ENCODE measurements at places on chromosomes 4 and X.
A peak's percentile ranks its signal among the peaks of the same experiment; 100 is the strongest.

DNA sequence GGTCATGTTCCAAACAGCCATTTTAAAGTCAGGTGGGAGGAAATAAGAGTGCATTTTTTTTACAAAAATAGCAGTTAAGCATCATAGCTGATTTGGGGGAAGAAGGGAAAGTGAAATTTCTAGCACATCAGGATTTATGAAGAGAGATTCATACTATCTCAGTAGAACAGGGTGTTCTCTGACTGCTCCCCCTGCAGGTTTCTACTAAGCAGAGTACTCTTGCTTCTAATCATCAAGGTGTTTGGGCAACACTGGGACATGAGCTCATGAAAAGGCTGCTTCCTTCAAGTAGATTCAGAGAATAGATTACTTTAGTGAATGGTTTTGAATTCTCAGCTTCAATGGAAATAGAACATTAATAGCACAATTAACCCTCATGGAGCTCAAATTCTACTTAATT, 591.4 kb upstream of the PCDH10 start:
- DNase-seq: no peak

DNA sequence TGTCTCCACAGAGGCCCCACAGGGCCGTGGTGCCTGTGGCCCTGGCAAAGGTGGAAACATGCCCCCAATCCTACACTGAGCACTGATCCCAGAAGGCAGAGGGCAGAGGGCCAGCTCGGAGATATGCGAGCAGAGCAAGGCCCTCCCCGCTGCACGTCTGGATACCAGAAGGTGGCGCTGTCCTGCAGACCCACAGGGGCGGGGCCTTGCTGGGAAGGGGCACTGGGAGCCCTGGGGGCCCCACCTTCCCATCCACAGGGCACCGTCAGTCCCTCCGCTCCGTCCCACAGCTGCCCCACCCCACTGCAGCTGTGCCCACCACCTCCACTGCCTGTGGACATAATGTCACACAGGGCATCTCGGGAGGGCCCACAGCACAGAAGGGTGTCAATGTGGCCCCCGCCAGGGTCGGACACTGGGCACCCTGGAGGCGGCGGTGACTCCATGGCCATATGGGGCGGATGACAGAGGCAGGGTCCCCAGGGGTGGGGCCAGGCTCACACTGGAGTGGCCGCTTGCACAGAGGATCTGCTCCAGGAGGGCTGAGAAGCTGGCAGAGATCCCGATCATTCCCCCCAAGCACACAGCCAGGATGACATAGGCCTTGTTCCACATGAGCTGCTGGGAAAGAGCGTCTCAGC, 4.8 kb downstream of the SLC49A3 start:
- DNase-seq: peak; percentile 12

GRCh38 chrX:42123369-42123768, 200.0 kb upstream of the CASK start:
- DNase-seq: no peak

DNA sequence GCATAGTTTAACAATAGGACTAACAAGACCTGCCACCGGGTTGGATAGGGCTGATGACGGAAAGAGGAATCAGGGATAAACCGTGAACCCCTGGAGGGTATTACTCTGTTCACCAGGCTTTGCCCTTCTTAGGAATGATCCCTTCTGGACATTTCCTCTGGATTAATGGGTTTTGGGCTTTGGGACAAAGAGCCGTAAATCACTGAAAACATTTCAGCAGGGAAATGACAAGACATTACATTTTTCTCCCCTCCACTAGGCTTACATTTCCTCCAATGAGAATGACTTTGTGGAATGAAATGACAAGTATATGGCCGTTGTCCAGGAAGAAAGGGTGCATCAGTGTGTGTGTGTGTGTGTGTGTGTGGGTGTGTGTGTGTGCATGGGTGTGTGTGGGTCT, 25.9 kb upstream of the RBPJ start:
- no peak for DNase-seq

- no peak for DNase-seq
Measured at GRCh38 chrX:113539599-113540356, 699.1 kb upstream of the AMOT start.

DNA sequence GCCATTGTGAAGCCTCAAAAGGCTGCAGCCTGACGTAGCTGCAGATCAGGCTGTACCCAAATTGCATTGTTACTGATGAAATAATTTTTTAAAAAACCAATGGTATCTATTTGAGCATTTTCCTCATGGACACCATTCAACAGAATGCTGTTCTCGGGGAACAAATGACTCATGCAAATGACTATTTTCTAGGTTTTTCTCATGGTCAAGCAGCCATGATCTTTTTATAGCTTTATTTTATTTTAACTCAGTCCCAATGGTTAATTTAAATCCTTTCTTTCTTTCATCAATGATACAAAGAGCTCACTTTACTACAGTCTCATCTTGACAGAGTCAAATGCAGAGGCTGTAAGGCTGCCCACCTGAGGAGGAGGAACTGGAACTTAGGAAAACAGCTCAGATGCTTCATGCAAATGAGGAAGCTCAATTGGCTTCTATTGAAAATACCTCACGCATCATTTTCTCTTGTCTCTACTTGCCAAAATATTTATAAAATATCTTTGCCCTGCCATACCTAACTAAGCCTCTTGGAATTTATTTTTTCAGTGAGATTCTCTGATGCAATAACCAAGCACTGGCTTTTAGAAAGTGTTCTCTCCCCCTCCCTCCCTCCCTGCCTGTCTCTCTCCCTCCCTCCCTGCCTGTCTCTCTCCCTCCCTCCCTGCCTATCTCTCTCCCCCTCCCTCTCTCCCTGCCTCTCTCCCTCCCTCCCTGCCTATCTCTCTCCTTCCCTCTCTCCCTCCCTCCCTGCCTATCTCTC, 81.0 kb downstream of the SORBS2 start:
- DNase-seq: no peak

DNA sequence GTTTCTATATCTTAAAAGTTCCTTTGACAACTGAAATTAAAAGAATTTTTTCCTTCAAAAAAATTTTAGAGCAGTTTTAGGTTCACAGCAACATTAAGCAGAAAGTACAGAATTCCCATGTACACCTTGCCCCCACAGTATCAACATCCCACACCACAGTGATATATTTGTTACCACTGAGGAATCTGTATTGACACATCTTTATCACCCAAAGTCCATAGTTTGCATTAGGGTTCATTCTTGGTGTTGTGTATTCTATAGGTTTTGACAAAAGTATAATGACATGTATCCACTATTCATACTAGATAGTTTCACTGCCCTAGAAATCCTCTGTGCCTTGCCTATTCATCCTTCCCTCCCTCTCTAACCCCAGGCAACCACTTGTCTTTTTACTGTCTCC, 43.7 kb downstream of the FNIP2 start:
- no peak for DNase-seq

DNA sequence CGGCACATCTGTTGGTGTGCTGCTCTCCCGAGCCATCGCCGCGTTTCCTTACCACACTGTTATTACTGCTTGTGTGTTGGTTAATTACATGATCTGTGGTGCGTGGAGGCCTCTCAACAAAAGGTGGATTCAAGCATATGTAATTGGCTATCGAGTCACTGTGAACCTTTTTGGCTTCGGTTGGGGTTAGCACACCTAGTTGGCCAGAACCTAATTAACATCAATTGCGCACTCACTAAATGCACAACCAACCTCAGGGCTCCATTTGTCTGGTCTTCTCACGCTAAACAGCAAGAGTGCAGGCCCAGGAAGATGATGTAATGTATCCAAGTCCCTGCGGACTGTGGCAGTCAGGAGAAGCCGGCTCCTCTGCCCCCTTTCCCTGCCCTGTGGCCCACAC, 17.4 kb downstream of the ENPP6 start:
- DNase-seq: no peak

GRCh38 chr4:3823496-3824341, 57.5 kb downstream of the ADRA2C start:
- DNase-seq: no peak

DNA sequence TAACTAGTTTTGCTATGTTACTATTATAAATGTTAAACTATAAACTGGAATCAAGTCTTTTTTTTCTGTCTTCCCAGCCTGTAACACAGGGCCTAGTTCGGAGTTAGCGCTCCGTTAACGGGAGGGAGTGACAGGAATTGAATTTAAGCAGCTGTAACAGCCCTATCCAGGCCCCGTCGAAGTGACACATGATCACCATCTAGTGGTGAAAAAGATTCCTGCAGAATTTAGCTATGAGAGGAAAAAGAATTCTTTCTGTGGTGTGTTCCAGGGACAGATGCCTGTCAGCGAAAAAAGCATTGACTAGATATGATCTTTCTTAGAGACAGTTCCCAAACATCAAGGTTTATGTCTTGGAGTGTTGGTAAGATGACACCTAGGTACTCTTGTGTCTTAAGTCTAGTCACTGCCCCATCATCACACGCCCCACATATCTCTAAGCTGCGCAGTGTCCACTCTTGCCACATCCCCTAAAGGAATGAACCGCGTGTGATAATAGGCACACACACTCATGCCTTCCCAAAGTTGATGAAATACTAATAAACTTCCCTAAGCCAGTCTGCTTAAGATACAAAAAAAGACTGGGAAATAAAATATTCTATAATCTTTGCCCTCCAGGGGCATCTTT, 2.1 kb downstream of the GAB3 start:
- DNase-seq: no peak

DNA sequence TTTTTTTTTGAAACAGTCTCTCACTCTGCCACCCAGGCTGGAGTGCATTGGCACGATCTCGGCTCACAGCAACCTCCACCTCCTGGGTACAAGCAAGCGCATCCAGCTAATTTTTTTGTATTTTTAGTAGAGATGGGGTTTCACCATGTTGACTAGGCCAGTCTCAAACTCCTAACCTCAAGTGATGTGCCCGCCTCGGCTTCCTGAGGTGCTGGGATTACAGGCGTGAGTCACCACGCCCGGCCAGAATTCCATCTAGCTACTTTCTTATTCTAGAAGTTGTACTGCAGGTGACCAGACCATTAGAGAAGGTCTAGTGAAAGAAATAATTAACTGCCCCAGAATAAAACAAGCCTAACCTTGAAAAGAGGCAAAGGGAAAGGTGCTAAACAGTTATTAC, 2.3 kb downstream of the LRBA start:
- no peak for DNase-seq

DNA sequence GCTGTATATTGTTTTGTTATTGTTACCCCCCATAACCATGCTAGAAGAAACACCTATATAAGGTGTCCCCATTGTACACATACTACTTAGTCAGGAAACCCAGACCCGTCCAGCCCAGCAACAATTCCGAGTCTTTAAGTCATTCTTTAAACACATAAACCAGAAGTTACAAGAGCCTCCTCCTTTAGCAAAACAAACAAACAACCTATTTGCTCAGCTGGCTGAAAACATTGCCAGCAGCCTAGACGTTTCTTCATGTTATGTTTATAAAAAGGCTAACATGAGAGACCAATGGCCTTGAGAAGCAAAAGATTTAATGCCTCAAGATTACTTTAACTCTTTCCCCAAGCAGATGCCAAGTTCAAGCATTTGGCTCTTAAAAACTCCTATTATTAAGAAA, 1.4 kb downstream of the ACOX3 start:
- DNase-seq: no peak

DNA sequence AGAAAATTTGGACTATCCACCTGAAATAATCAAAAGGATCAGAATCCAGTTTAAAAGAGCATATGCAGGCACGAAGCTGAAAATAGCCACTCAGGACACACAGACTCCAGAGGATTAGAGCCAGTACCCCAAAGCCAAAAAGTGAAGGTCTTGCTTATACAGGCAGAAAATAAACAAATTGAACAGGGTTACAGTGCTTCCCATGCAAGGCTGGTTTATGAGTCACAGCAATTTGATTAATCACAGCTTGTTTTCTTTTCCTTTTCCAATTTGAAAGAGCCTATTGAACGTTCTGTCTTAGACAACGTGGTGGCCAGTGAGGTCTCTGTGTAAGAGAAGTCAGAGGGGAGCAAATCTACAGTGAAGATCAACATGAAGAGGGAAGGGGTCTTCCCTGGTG, 10.2 kb downstream of the HGFAC start:
- DNase-seq: no peak

- DNase-seq: peak; percentile 66
Measured at GRCh38 chr4:17702641-17703040, 78.8 kb downstream of the FAM184B start.

- DNase-seq: no peak
Measured at GRCh38 chrX:12771445-12772069, 19.7 kb upstream of the PRPS2 start.

DNA sequence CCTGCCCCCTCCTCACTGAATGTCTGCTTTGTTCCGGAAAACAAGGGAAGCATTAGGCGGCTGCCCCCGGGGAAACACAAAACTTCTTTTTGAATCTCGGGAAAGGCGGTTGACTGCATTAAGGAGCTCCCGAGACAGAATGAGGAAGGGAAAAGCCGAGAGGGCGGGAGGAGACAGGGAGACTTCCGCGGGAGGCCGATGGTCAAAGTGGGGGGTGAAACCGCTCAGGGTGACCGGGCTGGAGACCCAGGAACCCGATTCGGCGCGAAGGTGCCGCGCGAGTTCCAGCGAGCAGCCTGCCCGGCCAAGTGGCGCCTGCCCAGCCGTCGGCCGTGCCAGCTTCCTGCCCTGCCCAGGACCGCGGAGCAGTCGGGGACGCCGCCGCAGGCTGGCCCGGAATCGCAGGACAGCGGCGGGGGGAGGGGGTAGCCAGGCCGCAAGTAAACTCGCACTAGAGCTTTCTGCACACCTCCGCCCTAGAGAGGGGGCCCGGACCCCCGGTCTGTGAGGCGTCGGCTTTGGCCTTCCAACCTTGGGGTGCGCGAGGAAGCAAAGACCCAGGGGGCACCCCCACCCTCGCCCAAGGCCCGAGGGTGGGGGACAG, 55.1 kb upstream of the BCOR start:
- no peak for DNase-seq

DNA sequence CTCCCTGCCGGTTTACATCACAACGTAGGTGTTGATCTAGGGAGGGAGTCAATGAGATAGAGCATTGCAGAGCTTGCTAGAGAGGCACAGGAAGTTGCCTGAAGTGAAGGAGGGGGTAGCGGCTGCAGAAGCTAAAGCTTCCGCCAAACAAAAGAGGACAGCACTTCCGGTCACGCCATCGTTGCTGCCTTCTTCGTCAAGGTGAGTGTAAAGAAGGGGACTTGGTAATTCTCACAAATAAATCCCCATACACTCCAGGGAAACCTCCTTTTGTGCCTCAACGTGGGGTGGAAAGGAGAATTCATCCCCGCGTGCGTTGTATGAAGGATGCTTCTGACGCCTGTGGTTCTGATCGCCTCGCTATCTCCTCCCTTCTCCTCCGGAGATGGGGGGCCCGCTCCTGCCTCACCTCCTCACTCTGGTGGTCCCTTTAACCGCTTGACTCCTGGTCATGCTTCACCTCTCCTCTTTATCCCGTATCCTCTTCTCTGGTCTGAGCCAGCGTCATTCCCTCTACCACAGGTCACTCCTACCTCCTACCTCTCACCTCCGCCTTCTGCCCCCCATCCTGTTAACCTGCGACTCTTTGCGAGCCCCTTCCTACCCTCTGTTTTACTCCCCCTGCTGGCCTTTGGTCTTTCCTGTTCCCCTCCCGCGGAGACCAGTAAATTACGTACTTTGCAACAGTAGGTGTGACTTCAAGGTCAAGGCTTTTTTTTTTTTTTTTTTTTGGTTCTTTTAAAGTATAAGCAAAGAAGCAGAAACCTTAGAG, 59.9 kb downstream of the GSPT2 start:
- peak; percentile 64 for DNase-seq
